Left lung (tissue), 14 donors: ENCODE measurements at places on chromosomes 6 and 20.

- no peak for DNase-seq
Measured at GRCh38 chr6:137543114-137543513, 48.9 kb upstream of the OLIG3 start.

DNA sequence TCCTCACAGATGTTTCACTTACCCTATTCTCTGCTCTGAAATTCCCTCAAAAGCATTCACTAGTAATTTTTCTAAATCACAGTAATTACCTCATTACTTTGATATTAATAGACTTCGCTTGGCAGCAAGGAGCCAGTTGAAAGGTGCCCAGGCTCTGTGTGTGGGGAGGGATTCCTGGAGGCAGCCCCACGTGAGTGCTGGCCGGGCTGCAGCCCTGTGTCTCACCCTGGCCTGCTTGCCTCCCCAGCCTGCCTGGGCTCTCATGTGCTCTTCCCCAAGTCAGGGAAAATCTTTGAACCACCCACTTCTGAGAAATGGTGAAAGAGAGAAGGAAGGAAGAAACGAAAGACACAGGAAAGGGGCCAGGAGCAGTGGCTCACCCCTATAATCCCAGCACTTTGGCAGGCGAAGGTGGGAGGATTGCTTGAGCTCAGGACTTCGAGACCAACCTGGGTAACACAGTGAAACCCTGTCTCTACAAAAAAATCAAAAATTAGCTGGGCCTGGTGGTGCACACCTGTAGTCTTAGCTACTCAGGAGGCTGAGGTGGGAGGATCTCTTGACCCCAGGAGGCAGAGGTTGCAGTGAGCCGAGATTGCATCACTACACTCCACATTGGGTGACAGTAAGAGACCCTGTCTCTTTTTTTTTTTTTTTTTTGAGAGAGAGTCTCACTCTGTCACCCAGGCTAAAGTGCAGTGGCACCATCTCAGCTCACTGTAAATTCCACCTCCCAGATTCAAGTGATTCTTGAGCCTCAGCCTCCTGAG lies 20.0 kb upstream of the SNTA1 start:
- DNase-seq: no peak

DNA sequence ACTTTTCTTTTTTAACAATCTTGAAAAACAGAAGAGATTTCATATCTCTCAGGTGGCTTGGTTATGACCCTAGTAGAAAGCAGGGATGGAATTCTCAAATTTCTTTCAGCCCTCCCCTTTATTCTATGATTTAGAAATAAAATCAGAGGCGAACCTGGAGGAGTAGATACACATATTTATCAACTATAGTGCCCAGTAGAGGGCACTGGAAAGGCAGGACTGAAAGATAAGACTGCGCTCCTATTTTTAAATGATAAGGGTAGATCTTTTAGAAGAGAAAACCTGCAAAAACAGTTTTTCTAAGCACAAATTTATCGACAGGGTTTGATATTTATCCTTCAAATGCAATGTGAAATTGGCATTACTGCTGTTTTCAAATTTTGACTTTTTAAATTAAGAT lies 1296.6 kb downstream of the EPHA7 start:
- DNase-seq: peak; percentile 31

DNA sequence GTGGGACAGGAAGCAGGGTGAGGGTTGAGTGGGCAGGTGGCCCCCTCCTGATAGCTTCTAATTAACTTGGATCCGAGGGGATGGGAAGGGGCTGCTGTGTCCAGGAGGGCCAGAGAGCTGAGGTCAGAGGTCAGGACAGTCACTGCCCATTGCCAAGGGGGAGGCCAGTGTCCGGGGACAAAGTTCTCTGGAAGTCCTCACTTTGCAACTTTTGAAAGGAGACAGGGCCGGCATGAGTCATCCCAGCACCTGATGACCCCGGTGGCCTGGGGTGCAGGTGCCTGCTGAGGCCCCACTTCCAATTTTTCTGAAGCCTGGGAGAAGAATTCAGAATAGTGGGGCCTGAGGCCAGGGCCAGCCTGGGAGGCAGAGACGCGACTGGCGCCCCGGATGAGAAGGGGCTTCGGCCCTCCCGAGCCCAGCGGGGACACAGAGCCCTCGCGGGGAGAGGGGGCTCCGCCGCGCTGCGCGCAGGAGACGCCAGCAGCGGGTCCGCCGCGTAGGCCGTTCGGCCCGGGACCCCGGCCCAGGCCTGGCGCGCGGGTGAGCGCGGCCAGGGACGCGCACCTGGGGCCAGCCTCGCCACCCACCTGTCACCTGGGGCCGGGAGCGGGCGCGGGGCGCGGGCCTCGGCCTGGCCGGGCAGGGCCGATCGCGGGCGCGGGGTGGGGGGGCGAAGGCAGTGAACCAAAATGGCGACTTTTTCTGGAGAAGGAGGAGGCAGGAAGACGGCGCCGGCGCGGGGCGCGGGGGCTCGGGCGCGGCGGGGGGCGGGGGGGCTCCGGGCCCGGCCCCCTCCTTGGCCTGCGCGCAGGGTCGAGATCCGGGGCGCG lies 586 bp downstream of the ZNF512B start:
- peak; percentile 81 for DNase-seq

DNA sequence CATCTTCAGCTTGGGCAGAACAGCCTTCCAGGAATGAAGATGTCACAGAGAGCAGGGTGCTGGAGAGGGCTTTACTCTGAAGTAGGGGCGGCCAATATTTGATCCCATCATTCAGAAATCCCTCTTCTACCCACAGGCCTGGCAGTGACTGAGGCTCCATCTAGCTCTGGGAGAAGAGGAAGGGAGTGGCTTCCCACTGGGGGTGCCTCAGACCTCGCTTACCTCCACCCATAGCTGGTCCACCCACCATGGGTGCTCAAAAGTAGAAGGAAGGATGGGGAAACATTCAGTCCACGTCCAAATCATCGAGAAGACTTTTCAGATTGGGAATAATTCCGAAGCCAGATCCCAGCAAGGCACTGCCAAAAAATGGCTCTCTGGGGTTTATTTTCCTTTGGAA lies 11.8 kb upstream of the THBD start:
- no peak for DNase-seq

GRCh38 chr20:13613917-13614316 lies 24.8 kb downstream of the TASP1 start:
- no peak for DNase-seq

GRCh38 chr6:82875573-82876185 lies 190.0 kb downstream of the UBE3D start:
- no peak for DNase-seq

DNA sequence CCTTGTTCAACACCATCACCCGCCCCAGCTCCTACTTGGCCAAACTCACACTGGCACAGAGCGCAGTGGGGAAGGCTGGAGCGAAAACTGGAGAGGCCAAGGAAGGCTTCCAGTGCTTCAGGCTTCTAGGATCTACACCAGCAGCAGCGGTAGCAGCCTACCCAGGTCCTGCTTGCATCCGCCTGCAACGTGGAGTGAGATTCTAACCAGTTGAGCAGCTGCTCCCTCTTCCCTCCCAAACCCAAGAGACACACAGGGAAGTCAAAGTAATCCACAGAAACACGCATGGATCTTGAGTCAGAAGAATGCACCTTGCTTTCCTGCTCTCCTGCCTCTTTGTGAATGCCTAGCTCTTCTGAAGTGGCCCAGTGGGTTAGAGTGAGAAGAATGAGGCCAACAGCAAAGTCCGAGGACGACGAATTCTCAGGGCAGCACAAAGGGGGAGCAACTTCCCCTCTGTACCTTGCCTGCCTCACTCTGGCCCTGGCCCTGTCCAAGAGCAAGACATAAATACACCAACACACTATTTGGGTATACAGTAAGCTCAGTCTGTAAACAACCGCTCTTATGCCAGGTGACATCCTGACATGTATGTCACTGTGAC lies 95.9 kb upstream of the FOXQ1 start:
- no peak for DNase-seq

- DNase-seq: no peak
Measured at GRCh38 chr6:72561629-72562028, 60.2 kb upstream of the KCNQ5 start.

DNA sequence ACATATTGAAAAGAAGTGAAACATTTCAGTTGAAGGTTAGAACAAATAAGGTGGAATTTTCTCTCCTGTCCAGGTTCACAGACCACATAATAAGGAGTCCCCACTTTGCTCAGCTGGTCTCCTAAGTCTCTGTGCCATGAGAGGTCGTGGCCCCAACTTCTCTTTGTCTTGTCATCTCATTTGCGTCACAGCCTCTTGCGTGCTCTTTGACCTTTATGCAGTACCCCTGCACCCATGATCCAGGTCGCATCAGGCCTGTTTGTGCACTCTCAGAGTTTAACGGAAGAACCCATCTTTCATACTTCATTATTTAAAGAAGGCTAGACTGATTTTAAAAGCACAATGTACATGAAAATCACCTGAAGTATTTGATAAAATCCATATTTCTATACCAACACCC lies 110.4 kb upstream of the BMP2 start:
- DNase-seq: no peak

DNA sequence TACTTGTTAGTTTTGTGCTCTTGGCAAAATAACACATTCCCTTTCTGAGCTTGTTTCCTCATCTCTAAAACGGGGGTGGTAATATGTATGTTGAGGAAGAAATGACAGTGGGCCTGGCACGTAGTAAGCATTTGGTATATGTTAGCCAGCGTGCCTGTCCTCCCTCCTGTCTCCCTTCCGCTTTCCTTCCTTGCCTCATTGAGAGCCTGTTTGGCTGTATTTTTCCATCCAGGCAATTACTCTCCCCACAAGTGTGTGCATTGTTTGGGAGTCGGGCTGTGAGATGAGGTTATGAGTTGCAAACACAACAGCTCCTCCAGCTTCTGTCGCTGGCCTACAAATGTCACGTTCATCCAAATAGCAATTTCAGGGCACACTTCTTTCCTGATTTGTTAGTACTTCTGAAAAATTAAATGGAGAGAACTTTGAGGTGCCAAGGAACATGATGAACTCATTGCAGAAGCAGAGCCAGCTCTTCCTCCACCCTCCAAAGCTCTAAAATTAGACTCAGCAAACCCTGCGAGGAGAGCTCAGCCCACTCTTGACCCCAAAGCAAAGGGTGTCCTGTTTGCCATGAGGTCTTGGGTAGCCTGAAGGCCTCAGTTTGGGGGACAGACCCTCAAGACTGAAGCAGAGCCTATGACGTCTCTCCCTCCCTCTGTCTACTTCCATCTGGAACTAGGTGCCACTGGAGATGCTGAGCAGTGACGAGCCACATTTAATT lies 50.7 kb upstream of the TOX2 start:
- DNase-seq: no peak

DNA sequence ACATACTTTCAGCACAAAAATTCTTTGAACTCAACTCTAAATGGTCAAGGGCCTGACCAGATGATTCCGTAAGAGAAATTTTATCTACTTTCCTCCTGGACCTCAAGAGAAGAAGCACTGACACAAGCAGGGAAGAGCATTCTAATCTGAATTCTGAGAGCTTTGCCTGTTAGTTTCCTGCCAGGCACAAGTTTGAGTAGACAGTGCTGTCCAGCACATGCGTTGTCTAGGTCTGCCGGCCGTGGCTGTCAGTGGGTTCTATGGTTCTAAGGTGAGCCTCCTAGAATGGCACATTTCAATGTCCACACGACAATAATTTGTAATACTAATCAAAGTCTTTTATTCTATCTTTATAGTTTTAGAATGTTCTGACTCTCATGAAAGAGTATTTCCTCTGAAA lies 91.9 kb downstream of the RFPL4B start:
- DNase-seq: no peak

DNA sequence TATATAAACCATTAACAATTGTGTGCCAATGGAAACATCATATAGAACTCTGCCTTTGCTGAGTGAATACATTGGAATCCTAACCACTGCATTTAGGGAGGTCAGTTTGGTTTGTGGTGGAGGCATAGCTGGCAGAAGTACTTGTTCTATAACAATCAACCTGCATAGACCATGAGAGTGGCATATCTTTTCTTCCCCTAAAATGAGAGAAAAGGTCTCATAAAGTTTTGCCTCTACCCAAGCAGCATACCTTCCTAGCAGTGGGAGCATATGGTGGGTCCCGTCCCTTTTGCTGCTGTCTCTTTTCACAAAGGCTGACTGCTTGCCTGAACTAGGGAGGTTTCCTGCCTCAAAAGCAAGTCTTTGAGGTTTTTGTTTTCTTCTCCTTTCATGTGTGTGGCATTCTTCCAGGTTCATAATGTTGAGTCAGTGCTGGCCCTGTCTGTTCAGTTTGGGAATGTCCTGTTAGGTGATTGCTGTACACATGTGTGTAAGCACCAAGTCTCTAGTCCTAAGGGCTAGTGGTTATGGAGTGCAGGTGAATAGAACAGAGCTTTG lies 61.2 kb upstream of the SUPT3H start:
- no peak for DNase-seq

- no peak for DNase-seq
Measured at GRCh38 chr20:61520893-61521460, 268.9 kb downstream of the CDH4 start.

- DNase-seq: no peak
Measured at GRCh38 chr6:22025468-22026163, 271.2 kb downstream of the PRL start.

GRCh38 chr20:35934050-35934449 lies 20.3 kb downstream of the SCAND1 start:
- no peak for DNase-seq
